ENCODE measurements at places on chromosomes 13 and 19.

- DNase-seq: no peak
Observed at GRCh38 chr13:32414580-32414979, 13.3 kb downstream of the N4BP2L1 start.

- DNase-seq: peak; percentile 1
Observed at GRCh38 chr13:95858286-95859075, 181.5 kb downstream of the DNAJC3 start.

DNA sequence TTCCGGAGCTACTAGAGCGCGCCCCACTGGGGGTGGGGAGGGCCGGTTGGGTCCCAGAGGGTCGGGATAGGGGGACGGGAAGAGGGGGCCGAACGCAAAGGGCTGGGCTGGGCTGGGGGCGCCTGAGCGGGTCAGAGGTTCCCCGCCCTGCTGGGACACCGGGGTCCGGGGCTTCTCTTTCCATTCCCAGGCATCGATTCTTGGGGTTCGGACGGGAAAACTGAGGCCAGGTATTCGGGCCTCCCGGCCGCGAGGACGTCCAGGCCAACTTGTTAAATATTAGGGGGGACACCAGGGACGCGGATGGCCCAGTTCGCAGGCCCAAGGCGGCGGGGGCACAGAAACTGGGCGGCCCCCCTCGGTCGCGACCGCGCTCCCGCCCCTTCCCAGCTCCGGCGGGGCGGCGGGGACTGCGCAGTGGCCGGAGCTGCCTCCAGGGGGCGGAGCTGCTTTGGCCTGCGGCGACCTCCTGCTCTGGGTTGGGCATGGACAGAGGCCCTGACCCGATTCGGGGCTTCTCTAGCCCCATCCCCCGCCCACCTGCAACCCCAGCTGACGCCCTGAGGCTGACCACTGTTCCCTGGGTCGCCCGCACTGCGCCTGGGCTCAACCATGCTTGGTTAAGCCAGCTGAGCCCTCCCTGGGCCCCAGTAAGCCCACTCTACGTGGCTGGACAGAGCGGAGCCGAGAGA, 1.2 kb upstream of the KLF16 start:
- DNase-seq: peak; percentile 53

- peak; percentile 53 for DNase-seq
Observed at GRCh38 chr13:95660981-95661581, 15.9 kb upstream of the DNAJC3 start.

DNA sequence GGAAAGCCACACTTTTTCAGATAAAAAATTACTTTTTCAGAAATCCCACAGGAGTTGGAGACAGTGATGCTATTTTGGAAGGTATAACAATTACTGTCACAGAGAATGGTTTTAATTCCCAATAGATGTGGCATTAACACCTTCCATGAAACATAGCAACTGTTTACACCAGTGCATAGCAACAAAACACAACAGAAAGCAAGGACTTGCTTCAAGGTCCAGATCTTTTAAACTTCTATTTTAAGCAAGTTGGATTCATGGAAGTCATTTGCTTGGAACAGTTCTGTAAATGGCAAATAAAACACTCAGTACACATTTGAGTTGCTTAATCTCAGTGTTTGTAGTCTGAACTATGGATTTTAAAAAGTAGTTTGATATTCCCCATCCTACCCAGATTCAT, 385.9 kb upstream of the SPRY2 start:
- no peak for DNase-seq

DNA sequence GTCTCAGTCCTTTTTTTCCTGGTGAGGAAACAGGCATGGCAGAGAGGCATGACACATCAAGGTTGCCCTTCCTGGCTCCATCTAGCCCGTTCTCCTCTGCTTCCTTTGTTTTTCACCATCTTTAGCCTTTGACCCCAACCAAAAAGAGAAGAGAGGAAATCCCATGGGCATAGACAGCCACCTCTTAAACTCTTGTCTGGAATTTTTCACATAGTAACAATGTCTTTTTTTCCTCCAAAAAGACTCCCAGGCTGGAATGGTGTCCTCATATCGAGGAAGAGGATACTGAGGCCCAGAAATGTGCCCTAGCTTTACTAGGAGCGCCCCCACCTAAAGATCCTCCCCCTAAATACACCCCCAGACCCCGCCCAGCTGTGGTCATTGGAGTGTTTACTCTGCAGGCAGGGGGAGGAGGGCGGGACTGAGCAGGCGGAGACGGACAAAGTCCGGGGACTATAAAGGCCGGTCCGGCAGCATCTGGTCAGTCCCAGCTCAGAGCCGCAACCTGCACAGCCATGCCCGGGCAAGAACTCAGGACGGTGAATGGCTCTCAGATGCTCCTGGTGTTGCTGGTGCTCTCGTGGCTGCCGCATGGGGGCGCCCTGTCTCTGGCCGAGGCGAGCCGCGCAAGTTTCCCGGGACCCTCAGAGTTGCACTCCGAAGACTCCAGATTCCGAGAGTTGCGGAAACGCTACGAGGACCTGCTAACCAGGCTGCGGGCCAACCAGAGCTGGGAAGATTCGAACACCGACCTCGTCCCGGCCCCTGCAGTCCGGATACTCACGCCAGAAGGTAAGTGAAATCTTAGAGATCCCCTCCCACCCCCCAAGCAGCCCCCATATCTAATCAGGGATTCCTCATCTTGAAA, at the start of gene GDF15:
Gene GDF15, plus strand, starts transcription at position 484 of the 868 bp plus-strand sequence. Its CDS starts 32 bp downstream, at position 516.
- peak; percentile 75 for DNase-seq

DNA sequence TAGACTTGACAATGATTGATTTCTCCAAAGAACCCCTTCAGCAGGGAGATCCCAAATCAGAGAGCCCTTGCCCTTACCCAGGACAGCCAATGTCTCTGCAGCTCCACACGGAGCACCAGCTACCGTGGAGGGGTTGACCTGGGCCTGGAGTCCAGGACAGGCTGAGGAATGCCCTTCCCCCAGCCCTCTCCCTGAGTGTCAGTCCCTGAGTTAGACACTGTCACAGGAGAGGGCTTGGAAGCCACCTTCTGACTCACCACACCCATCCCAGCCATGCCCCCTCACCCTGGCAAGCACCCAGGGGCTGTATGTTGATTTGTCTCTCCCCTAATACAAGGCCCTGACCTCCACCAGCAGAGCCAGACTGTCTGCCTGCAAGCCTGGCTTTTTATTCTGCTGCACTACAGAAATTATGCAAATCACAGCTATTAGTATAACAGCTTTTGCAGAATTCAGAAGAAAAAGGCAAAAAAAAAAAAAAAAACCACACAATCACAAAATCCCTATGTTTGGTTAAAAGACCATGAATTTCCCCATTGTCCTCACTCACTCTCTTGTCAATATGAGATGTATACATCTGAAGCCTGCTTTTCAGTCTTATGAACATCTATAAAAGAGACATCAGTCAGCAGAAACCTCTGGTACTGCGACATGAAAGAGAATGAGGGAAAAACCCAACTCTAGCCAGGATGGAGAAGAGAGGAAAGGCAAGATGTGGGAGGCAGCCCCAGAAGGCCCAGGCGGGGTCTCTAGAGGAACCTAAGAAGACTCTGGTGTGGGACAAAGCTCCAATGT, 240.7 kb downstream of the UQCRFS1 start:
- no peak for DNase-seq

GRCh38 chr19:18645035-18645511, 8.2 kb downstream of the KLHL26 start:
- no peak for DNase-seq

DNA sequence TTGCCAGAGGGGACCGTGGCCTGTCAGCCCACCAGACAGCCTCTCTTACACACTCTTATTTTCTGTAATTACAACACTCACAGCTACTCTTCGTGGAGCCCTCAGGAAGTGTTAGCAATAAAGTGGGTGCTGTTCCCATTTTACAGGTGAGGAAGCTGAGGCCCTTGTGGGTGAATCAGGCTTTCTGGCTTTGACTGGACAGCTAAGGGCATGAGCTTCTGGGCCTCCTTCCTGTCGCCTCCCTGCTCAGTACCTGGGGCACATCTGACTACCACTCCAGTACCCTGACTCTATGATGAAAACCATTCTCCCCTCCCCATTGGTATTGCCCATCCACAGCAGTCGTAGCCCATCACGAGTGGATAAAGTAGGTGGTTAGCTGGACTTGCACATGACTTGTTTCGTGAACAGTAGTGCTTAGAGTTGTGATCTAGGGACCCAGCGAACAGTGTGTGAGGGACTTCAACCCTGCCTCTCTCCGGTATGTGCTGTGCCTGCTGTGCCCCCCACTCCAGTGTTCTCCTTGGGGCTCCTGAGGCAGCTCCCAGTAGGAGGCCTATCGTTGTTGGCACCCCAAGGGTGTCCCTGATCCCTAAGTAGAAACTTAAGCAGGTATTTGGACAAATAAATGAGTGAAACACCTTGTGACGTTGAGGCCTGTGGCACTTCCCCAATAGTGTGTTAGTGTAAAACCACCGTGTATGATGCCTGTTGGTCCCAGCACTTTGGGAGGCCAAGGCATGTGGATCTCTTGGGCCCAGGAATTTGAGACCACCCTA, 38.6 kb downstream of the GATAD2A start:
- DNase-seq: no peak

DNA sequence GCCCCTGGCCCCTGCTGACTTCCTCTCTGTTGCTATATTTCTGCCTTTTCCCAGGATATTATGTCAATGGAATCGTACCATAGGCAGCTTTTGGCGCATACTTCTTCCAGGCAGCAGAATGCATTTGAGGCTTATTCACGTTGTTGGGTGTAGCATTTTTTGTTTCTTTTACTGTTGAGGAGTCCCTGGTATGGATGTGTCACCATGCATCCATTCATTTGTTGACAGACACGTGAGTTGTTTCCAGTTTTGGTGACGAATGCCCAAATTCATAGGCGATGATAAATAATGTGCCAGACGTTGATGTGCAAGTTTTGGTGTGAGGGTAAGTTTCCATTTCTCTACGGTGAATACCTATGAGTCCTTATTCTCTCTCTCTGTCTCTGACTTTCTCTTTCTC, 5.0 kb downstream of the NFILZ start:
- peak; percentile 38 for DNase-seq

GRCh38 chr13:33462109-33462508, 176.6 kb upstream of the STARD13 start:
- no peak for DNase-seq

DNA sequence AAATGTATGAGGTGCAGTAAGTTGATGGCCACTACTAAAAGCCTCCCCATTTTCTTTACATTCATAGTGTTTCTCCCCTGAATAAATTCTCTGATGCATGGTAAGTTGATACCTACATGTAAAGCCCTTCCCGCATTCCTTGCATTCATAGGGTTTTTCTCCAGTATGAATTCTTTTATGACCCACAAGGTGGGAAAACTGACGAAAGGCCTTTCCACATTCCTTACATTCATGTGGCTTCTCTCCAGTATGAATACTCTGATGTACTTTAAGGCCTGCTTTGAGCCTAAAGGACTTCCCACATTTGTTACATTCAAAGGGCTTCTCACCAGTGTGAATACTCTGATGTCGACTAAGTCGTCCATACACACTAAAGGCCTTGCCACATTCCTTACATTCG, 20.5 kb downstream of the ZNF607 start:
- DNase-seq: peak; percentile 17
